Astrocyte of the cerebellum (primary cell): ENCODE measurements at places on chromosomes 7 and 10.

- no peak for DNase-seq
Measured at GRCh38 chr7:112286250-112287086, 80.0 kb downstream of the ZNF277 start.

DNA sequence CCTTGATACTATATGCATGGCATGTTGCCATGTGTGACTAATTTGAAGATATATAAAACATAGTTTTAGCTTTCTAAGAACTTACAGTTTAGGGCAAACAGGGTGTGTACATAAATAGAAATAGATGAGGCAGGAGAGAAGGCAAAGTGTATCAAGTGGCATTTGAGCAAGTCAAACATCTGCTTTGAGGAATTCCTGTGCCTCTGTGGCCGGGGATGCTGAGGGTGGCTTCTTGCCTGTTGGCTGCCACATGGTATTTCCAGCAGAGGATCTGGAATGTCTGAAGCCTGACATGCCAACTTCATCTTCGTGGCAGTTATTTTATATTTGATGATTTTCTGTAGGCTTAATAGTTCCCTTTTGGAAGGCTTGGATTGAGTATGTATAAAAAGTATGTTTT lies 6.0 kb downstream of the SSBP1 start:
- no peak for DNase-seq

DNA sequence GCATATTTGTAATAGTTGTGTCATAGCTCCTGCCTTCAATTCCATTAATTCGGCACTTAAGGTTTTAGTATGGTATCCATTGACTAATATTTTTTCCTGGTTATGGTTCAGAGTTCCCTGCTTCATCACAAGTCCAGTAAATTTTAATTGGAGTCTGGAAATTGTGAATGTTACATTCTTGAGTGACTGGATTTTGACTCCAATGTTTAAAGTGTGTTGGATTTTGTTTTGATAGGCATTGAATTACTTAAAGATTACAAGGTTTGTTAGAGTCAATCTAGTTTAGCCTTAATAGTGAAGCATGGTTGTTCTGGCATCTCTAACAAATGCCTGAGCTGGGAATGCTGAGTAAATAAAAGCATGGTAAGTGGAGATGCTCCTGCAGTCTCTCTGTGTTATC lies 326.6 kb upstream of the IGFBP3 start:
- DNase-seq, result no peak

- no peak for DNase-seq
Measured at GRCh38 chr7:27840313-27840712, 100.4 kb downstream of the TAX1BP1 start.

DNA sequence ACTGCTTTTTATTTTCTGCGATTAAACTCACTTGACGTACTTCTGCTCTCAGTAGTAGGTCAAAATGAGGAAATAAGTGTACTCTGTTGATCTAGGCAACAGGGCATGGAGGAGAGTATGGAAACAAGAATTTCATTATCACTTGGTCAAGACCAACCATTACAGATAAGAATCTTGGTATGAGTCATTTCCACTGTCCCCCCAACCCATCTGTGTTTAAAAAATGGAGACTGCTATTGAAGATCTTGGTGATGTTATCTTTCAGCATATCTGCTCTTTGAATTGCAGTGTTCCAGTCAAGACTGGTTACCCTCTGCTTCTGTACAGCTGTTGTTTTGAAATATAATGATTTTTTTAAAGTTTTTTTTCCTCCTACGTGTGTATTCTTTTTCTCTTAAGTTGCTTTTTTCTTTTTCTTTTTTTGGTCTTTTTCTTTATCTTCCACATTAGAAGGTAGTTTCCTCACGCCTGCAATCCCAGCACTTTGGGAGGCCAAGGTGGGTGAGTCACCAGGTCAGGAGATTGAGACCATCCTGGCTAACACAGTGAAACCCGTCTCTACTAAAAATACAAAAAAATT lies 11.7 kb downstream of the STAM start:
- DNase-seq, result no peak

- no peak for DNase-seq
Measured at GRCh38 chr7:128270826-128271272, 29.8 kb downstream of the LEP start.

GRCh38 chr10:78726171-78726570 lies 342.6 kb upstream of the ZMIZ1 start:
- no peak for DNase-seq
